Sigmoid colon (tissue), 7 donors: ENCODE measurements at places on chromosomes 2 and 18. TPM values are rescaled to one million over a fixed set of nuclear protein-coding genes. Genes with fewer than 3 reads are reported as not detected.

Gene GREB1
- total RNA-seq = 2.5 TPM

DNA sequence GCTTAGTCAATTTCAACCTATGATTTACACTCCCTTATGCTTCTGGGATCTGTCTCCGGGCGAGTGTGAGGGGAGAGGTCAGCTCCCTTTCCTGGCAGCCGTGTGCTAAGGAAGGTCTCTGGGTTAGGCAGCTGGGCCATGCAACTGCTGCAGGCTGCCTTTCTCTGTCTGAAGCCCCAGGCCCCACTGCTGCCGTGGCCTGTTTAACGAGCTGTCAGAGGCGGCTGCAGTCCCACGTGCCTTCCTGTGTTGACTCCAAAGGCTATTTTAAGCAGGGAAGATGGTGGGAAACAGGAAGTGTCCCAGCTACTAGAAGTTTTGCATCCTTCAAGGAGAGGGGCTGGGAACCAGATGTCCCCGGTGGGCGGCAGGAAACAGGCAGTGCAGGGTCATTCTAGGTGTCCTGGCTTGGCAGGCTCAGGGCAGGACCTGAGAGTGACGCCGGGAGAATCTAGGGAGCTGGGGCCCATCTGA, 186.4 kb downstream of the TNS1 start:
- H3K36me3 ChIP-seq = peaks cover 100% of the 10 kb centered on the region
- no peaks in the 10 kb centered on the region for H3K27me3 ChIP-seq
- DNase-seq = peak; percentile 92
- peaks cover 99% of the 10 kb centered on the region for H3K4me1 ChIP-seq

GRCh38 chr2:195319548-195320412, 337.2 kb upstream of the SLC39A10 start:
- peaks cover 10% of the 10 kb centered on the region for H3K4me1 ChIP-seq
- no peaks in the 10 kb centered on the region for H3K36me3 ChIP-seq
- no peak overlapping the region for H3K4me3 ChIP-seq
- H3K27me3 ChIP-seq = no peaks in the 10 kb centered on the region
- DNase-seq = no peak
- no peak overlapping the region for H3K27ac ChIP-seq

Gene FBXO15
- total RNA-seq = 2.2 TPM

DNA sequence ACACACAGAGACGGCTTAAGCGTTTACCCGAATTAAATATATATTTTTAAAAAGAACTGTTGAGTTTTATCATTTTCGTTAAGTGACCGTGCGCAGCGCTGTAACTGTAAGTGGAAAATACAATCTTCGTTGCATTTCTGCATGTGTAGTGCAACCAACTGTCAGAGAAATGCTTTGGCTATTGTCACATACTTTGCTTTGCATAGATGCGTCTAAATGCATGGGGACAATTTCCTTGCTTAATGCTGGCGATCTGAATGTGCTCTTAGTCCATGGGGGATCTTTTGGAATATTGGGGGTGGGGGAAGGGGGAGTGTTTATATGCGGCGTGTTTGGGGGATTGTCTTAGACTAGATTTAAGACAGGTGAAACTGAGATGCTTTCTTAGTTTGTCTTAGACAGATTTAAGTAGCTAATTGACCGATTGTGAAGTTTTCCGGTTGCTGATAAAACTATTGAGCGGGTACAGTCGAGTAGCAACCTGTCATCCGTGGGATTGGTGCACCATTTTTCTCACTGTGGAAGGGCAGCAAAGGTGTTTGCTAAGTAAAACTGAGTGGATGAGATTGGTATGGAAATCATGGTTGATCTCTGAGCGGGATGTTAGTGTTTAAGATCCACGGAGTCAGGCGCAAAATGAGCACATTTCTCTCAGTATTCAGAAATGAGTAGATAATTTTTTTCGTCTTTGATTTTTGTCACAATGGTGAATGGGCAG, 476 bp downstream of the VSNL1 start:
- no peak for DNase-seq
- no peaks in the 10 kb centered on the region for H3K36me3 ChIP-seq
- peak overlapping the region; percentile 71 for H3K27ac ChIP-seq
- no peaks in the 10 kb centered on the region for H3K4me1 ChIP-seq

DNA sequence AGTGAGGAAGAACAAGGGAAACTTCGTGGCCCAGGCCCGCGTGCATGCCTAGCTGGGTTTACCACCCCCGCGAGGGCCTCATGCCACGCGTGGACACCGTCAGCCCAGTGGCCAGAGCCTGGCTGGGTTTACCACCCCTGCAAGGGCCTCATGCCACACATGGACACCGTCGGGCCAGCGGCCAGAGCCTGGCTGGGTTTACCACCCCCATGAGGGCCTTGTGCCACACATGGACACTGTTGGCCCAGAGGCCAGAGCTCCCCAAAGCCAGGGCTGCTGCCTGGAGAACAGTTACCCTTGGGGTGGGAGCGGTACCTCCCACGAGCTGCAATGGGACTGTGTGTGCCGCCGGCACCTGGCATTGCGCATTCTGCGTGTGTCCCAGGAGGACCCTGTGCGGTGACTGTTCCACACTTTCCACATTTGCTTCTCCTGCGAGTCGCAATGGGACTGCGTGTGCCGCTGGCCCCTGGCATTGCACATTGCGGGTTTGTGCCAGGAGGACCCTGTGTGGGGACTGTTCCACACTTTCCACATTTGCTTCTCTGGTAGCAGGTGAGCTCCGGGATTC, 105.6 kb upstream of the CTDP1 start:
- no peaks in the 10 kb centered on the region for H3K36me3 ChIP-seq
- H3K27ac ChIP-seq = no peak overlapping the region
- H3K4me1 ChIP-seq = peaks cover 28% of the 10 kb centered on the region
- no peak overlapping the region for H3K4me3 ChIP-seq
- H3K27me3 ChIP-seq = no peaks in the 10 kb centered on the region

- H3K4me1 ChIP-seq = no peaks in the 10 kb centered on the region
- no peaks in the 10 kb centered on the region for H3K36me3 ChIP-seq
- H3K27ac ChIP-seq = no peak overlapping the region
Measured at GRCh38 chr2:18209934-18210639, 331.6 kb downstream of the KCNS3 start.

Gene LMAN1
- total RNA-seq = 62.1 TPM

GRCh38 chr2:192885569-192886160, 690.9 kb upstream of the TMEFF2 start:
- H3K36me3 ChIP-seq = no peaks in the 10 kb centered on the region
- no peak overlapping the region for H3K27ac ChIP-seq
- no peak for DNase-seq
- H3K4me3 ChIP-seq = no peak overlapping the region
- no peaks in the 10 kb centered on the region for H3K4me1 ChIP-seq

DNA sequence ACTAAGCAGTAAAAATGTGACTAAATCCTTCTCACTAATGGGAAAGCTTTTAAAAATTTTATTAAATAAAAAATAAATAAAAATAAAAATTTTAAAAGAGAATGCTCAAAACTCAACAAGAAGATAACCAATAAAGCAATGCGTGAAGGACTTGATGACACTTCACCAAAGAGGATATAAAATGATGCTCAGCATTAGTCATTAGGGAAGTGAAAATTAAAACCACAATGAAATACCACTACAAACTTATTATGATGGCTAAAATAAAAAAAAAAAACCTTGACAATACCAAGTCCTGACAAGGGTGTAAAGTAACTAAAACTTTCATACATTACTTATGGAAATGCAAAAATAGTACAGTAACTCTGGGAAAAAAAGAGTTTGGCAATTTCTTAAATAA, 3.3 kb upstream of the WDR75 start:
- no peaks in the 10 kb centered on the region for H3K27me3 ChIP-seq
- H3K4me3 ChIP-seq = no peak overlapping the region
- DNase-seq = no peak

GRCh38 chr2:19484736-19485135, 126.3 kb upstream of the OSR1 start:
- H3K27ac ChIP-seq = no peak overlapping the region
- H3K4me3 ChIP-seq = no peak overlapping the region
- H3K4me1 ChIP-seq = peaks cover 12% of the 10 kb centered on the region
- no peak for DNase-seq
- no peaks in the 10 kb centered on the region for H3K36me3 ChIP-seq
- H3K27me3 ChIP-seq = no peaks in the 10 kb centered on the region

Gene SCYGR4
- total RNA-seq = not detected

DNA sequence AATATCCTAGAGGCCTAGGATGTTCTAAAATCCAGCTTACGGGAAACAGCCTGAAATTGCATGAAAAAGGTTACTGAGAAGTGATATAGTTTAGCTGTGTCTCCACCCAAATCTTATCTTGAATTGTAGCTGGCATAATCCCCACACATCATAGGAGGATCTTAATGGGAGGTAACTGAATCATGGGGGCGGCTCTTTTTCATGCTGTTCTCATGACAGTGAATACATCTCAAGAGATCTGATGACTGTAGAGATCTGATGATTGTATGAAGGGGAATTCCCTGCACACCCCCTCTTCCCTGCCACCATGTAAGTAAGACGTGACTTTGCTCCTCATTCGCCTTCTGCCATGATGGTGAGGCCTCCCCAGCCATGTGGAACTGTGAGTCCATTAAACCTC, 385.6 kb upstream of the ID2 start:
- no peak for DNase-seq
- no peaks in the 10 kb centered on the region for H3K36me3 ChIP-seq
- H3K27me3 ChIP-seq = no peaks in the 10 kb centered on the region

DNA sequence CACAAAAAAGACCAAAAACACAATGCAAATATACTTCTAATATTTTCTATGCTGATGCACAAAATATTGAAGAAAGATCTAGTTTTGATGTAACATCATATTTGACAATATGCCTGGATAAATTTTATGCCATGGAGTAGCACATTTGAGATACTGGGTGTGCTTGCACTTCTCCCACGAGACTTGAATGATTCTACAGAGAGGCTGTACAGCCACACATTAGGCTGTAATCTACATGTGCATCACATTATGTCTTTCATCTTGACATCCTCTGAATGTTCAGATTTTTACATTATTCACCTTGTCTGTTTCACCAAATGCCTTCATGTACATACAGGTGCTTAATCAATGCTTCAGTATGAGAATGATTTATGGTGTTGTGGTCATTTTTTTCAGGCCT, 756.4 kb upstream of the CDH7 start:
- H3K27ac ChIP-seq = no peak overlapping the region
- no peaks in the 10 kb centered on the region for H3K27me3 ChIP-seq
- H3K36me3 ChIP-seq = no peaks in the 10 kb centered on the region
- no peaks in the 10 kb centered on the region for H3K4me1 ChIP-seq
- H3K4me3 ChIP-seq = no peak overlapping the region
- no peak for DNase-seq

GRCh38 chr18:13178197-13178596, 40.4 kb upstream of the LDLRAD4 start:
- no peak overlapping the region for H3K4me3 ChIP-seq
- no peaks in the 10 kb centered on the region for H3K27me3 ChIP-seq
- H3K27ac ChIP-seq = no peak overlapping the region
- no peaks in the 10 kb centered on the region for H3K36me3 ChIP-seq
- DNase-seq = no peak

GRCh38 chr2:45483997-45484396, 127.1 kb downstream of the SRBD1 start:
- no peak for DNase-seq
- H3K4me1 ChIP-seq = no peaks in the 10 kb centered on the region
- H3K36me3 ChIP-seq = no peaks in the 10 kb centered on the region
- no peaks in the 10 kb centered on the region for H3K27me3 ChIP-seq

- no peak overlapping the region for H3K4me3 ChIP-seq
- no peak for DNase-seq
- H3K27ac ChIP-seq = no peak overlapping the region
- H3K4me1 ChIP-seq = no peaks in the 10 kb centered on the region
- H3K27me3 ChIP-seq = no peaks in the 10 kb centered on the region
Measured at GRCh38 chr2:208012449-208012848, 12.9 kb downstream of the PLEKHM3 start.

Gene KIAA1328
- 14.7 TPM for total RNA-seq

Gene TMEM182
- 0.55 TPM for total RNA-seq

DNA sequence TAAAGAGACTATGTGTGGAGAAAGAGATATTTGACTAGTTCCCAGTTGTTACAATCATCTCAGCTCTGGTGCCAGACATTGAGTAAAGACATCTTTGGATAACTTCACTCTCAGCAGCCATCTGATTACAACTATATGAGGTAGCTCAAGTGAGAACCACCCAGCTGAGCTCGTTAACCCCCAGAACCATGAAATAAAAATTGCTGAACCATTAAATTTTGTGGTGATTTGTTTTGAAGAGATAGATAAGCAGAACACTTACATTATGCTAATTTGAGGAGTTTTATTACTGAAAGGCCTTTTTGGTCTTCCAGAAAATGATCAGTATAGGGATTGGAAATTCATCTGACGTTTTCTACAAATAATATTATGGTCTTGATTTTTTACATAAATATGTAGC, 101.1 kb downstream of the PMS1 start:
- no peak overlapping the region for H3K27ac ChIP-seq
- H3K4me3 ChIP-seq = no peak overlapping the region
- H3K36me3 ChIP-seq = no peaks in the 10 kb centered on the region
- no peak for DNase-seq

- peak overlapping the region; percentile 80 for H3K27ac ChIP-seq
- DNase-seq = peak; percentile 76
- H3K4me1 ChIP-seq = no peaks in the 10 kb centered on the region
- H3K36me3 ChIP-seq = no peaks in the 10 kb centered on the region
Measured at GRCh38 chr2:239264838-239265651, 135.8 kb downstream of the HDAC4 start.

Gene ASB18
- not detected for total RNA-seq

DNA sequence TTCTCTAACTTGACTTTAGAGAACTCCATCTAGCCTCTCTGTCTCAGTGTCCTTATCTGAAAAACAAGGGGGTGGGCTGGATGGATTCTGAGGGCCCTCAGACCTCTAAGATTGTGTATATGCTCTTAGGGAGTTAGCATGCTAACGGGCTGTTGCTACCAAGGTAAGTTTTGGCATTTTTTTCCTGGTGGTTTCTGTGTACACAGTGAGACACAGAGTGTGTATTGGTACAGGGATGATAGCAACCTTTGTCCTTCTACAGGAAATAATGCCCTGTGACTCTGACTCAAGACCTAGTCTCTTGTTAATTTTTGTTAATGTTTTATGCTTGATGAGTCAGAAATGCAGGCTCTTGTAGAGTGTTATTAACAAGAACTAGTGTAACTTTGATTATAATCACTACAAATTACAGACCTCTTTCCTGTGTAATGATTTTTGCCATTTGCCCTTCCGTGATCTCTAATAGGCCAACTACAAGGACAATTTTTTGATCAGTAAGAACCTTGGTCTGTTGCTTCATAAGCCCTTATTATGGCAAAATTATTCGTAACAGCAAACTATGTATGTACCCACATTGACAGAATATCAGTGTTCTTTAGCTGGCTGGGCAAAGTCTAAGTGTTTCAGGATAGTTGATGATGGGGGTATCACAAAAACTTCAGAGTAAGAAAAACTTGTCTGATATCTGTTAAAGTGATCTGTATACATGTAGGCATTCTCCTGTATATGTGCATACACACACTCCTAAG, 89.7 kb downstream of the SPTBN1 start:
- H3K36me3 ChIP-seq = no peaks in the 10 kb centered on the region
- no peak overlapping the region for H3K27ac ChIP-seq
- H3K4me3 ChIP-seq = no peak overlapping the region
- H3K4me1 ChIP-seq = peaks cover 12% of the 10 kb centered on the region
- no peak for DNase-seq

- no peaks in the 10 kb centered on the region for H3K36me3 ChIP-seq
- H3K27ac ChIP-seq = no peak overlapping the region
- H3K27me3 ChIP-seq = no peaks in the 10 kb centered on the region
- no peak for DNase-seq
- H3K4me1 ChIP-seq = peaks cover 14% of the 10 kb centered on the region
Measured at GRCh38 chr2:233424154-233424951, 70.1 kb downstream of the DGKD start.

GRCh38 chr2:97774425-97774824, 61.0 kb downstream of the ZAP70 start:
- peaks cover 4% of the 10 kb centered on the region for H3K36me3 ChIP-seq
- no peak for DNase-seq
- no peak overlapping the region for H3K4me3 ChIP-seq
- no peaks in the 10 kb centered on the region for H3K4me1 ChIP-seq
- H3K27me3 ChIP-seq = no peaks in the 10 kb centered on the region
